ENCODE measurements at places on chromosomes 3 and 15.

- peak; percentile 17 for DNase-seq
Measured at GRCh38 chr3:160703974-160704373, 27.0 kb downstream of the ARL14 start.

- no peak for DNase-seq
Measured at GRCh38 chr3:112007633-112008032, 8.9 kb downstream of the TAGLN3 start.

DNA sequence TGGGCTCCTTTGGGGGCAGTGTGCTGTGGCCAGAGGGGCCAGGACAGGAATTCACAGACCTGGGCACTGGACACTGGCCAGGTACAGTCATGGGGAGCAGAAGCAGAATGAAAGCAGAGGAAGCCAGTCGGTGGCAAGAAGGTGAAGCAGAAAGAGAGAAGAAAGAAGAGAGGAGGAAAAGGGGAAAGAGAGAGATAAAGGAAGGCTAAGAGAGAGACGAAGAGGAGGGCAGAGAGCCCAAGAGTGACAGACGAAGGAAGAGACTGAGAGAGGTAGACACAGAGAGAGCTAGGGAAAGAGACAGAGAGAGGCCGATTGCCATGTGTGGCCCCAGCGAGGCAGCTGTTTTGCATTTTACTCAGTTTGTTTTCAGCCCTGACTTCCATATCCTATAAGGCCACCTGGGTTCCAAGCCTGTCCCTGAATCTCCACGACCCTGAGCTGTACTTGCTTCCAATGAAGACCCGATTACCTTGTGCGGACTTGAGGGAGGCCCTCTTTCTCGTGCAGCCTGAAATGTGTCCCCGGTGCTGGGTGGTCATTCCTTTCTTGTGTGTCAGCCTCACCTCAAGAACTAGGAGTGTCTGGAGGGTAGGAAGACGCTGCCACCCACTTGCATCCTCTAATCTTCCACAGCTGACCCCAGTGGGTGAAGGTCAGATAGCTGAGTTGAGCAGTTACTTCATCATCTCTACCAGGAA is 73.9 kb downstream of the LSM3 start:
- no peak for DNase-seq

DNA sequence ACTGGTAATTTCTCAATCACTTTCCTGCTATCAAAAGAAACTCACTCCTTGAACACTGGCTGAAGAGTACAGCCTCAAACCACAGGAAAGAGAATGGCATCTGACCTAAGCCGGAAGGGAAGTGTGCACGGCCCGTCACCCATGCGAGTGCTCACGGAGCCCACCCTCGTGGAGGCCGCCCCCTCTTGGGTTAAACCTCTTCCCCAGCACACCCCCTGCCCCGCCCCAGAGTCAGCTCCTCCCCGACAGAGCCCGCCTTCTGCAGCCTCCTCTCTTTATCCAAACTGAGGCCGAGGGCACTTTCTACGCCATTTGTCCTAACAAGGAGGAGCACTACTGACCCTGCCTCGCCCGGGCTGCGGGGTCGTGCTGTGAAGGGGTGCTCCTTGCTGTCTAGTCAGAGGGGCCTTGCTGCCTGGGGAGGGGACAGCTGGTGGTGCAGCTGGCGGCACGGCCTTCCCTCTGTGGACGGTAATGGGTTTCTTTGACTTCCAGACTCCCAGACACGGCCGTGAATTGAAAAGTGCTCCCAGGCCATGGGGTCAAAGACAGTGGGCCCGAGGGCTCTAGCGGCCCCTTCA is 137.7 kb downstream of the NSMCE3 start:
- DNase-seq = no peak

- DNase-seq = no peak
Measured at GRCh38 chr3:52372822-52373504, 56.8 kb downstream of the DNAH1 start.

DNA sequence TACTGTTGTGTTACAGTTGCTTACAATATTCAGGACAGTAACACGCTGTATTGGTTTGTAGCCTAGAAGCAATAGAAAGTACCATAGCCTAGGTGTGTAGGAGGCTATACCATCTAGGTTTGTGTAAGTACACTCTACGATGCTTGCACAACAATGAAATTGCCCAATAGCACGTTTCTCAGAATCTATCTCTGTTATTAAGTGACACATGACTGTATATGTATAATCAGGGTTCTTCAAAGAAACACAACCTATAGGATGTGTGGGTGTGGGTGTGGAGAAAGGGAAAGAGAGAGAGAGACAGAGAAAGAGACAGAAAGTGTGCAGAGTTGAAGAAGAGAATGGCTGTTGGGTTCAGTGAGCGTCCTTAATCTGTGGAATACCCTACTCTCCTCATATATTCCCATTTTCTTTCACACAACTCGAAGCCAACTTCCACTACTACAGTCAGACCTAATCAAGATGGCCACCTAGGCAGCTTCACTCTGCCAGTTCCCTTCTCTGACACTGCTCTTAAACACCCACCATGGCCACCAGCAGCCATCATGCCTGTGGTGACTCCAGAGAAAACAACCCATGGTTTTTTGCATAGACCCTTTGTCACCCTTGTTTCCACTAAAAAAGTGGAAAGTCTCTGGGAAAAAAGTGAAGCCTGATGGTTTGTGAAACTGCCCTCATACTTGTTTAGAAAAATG is 5.8 kb upstream of the PPP4R2 start:
- DNase-seq = no peak

- peak; percentile 92 for DNase-seq
Measured at GRCh38 chr15:89143503-89144162, 55.4 kb downstream of the ABHD2 start.
